Karpas-422 (cell line): ENCODE measurements at places on chromosomes 7 and 10. TPM values are rescaled to one million over a fixed set of nuclear protein-coding genes. Genes with fewer than 3 reads are reported as not detected.

UCMA gene
- total RNA-seq: 0.63 TPM in 1 of 2 replicates, not detected in the other

IKZF1 gene
- total RNA-seq: 117 and 118 TPM in 2 replicates

MMD2 gene
- not detected in 2 replicates for total RNA-seq

GNG11 gene
- not detected in 2 replicates for total RNA-seq

INHBA gene
- not detected in 2 replicates for total RNA-seq

KAZALD1 gene
- 21.5 and 50.1 TPM in 2 replicates for total RNA-seq

ZCWPW1 gene
- 3.0 and 8.8 TPM in 2 replicates for total RNA-seq

HOXA6 gene
- 3.4 and 8.4 TPM in 2 replicates for total RNA-seq

FBXL13 gene
- 4.2 and 5.0 TPM in 2 replicates for total RNA-seq

NKX1-2 gene
- not detected in 2 replicates for total RNA-seq

ASB10 gene
- total RNA-seq: not detected in 2 replicates

DNA sequence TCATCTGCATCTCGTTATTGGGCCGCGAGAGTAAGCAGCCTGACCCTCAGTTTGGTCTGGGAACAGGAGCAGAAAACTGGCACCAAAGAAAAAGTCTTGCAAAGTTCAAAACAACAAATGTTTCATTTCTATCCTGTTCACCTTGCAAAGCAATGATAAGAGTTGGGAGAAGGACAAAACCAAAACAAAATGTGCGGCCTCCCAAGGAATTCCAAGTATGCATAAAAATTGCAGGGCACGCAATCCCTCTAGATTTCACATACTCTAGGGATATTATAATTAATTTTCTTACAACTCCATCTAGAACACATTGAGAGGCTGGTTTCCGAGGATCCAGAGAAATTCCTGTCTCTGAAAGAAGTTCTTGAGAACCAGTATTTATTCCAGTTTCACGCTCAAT, 20.1 kb downstream of the CHUK start:
- no peak for DNase-seq

GRCh38 chr7:2248984-2249694, 7.1 kb downstream of the NUDT1 start:
- DNase-seq: no peak

DNA sequence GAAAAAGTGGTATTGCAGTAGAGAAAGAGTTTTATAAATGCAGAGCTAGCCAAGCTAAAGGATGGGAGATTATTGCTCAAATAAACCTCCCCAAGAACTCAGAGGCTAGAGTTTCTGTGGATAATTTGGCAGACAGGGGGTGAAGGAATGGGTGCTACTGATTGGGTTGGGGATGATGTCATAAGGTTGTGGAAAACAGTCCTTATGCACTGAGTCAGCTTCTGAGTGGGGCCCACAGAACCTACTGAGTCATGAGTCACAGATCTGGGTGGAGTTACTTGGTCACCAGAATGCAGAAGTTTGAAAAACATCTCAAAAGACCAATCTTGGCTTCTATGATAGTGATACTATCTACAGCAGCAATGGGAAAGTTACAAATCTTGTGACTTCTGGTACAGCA, 1146.7 kb downstream of the TYW1 start:
- DNase-seq: no peak

DNA sequence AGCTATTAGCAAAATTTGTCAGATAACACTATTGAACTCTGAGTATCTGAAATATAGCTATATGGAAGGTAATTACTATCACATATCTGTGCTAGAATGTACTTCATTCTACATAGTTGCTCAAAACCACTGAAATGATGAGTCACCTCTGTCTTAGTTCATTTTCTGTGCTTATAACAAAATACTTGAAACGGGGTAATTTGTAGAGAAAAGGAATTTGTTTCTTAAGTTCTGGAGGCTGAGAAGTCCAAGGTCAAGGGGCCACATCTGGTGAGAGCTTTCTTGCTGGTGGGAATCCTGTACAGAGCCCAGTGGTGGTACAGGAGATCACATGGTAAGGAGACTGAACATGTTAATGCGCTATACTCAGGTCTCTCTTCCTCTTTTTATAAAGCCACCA, 41.9 kb upstream of the TNKS2 start:
- no peak for DNase-seq

DNA sequence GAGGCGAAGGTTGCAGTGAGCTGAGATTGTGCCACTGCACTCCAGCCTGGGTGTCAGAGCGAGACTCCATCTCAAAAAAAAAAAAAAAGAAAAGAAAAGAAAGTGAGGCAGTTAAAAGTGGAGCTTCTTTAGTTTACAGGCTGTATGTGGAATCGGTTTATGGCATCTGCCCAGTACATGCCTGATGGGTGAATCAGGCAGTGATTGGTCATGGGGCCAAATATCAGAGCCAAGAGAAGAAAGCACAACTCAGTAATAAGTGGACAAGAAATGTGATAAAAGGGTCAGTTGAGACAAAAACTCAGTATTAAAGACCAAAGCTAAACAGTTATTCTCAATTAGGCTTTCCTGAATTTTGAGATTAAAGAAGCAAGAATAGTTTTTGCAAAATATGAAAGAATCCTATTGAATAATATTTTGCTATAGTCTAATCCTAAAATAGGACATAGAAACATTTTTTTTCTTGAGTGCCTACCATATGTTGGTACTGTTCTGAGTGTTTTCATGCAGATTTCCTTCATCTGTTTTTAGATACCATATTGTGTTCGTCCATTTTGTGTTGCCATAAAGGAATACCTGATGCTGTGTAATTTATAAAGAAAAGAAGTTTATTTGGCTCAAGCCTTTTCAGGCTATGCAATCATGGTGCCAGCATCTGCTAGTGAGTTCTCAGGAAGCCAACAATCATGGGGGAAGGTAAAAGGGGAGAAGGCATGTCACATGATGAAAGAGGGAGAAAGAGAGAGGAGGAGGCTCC, 14.4 kb downstream of the CDC14C start:
- DNase-seq: no peak

DNA sequence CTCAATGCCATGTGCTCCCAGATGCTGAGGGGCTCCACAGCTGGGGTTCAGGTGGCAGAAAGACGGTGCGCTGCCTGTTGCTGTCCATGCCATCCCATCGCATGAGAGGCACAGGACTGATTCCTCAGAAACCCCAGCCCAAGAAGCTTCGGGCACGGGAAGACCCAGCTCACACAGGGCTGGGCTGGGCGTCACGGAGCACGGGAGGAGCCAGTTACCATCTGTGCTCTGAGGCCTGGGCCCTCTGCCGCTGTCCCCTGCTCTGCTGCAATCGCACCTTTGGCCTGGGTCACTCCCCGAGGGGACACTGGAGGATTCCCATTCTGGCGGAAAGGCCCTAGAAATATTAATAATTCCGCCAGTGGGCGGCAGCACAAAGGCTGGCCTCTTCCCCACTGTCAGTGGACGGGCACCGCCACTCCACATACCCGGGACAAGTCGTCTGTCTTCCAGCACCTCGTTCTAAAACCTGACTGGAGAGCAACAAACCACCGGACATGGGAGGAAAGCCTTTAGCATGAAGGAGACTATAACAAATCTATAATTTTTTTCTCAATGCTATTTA, 92.1 kb downstream of the PIP4K2A start:
- DNase-seq: no peak

- DNase-seq: no peak
These were observed 12.7 kb upstream of the KLF6 start for GRCh38 chr10:3797750-3798149.

DNA sequence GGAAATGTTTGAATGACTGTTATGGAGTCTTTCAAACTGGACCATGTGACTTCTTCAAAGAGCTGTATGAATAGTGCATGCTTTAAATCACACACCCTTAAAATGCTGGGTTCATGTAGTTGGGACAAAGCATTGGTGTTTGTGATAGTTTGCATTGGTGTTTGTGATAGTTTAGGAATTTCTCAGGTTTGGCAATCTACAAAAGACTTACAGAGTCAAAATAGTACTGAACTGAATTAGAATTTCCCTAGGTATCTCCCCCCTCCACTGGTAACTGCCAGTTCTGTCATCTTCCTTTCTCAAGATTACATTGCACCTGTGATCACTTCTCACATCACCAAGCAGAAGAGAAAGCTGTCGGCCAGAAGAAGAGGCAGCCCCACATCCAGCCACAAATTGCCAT, 261.1 kb downstream of the GATA3 start:
- no peak for DNase-seq

- DNase-seq: no peak
These were observed 117.8 kb downstream of the WDR37 start for GRCh38 chr10:1174022-1174421.

- DNase-seq: no peak
These were observed 314.9 kb upstream of the AUTS2 start for GRCh38 chr7:69283421-69283820.

GRCh38 chr10:73819513-73820093, 8.2 kb upstream of the NDST2 start:
- DNase-seq: no peak

- peak; percentile 77 for DNase-seq
These were observed 59.4 kb downstream of the CUZD1 start for GRCh38 chr10:122786269-122786668.

DNA sequence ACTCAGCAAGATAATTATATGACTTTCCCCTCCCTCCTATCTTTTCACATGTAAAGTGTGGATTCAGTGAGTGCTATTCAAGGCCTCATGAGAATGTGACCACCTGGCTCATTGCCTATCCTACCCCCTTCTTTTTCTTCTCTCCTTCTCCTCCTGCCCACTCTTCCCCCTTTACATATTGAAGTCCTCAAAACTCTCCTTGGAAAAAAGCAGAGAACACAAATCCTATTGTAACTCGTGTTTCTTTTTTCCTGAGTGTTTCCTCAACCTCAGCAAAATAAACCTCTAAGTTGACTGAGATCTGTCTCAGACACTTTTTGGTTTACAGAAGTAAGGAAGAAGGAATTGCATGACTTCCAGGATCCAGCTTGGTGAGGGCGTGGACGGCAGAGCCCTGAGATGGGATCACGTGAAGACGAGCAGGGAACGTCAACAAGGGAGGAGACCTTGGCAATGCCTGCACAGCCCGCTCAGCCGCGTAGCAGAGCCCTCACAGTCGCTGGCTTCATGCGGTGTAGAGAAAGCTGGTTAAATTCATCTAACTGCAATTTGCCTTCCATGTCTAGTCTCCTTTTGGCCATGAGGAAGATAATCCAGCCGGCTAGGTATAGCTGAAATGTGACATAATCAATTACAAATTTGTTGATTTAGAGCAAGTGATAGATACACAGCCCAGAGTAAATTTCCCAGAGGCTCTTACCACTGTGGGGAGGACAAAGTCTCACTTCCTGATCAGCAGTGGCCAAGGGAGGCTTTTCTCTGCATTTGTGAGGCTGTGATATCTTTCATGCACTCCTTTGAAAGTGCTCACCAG, 75.7 kb downstream of the LYZL2 start:
- no peak for DNase-seq

- no peak for DNase-seq
These were observed 138.2 kb upstream of the ADO start for GRCh38 chr10:62666275-62666674.

DNA sequence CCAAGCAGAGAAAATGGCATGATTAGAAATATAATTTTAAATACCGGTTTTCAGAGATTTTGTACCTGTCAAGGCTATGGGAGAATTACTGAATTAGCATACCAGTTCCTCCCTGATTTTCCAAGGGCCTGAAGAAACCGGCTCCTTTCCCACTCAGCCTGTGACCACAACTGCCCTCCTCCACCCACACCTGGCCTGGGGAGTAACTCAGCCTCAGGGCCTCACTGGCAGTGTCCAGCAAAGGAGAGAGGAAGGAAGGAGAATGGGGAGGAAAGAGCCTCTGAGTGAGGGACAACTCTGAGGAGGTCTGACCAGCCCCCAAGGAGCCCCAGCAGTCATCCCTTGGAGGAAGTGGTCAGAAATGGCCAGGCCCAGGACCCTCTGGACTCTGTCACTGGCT, 98.0 kb upstream of the LYZL2 start:
- DNase-seq: no peak

DNA sequence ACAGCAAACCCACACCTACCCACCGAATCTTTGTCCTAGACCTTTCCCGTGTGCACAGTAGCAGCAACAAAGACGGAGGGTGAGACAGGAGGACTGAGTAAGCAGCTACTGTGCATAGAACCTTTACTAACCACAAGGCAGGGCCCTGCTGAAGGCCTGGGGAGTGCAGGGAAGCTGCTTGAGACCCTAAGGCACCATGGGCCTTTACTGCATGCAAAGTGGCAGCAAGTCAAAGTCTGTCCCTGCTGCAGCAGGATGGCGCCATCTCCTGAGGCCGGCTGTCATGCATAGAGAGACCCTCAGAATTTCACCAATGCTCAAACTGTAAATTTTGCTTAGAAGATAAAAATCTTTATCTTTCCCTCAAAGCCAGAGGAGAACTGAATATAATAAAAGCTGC, 610.5 kb downstream of the ACTR3B start:
- DNase-seq: peak; percentile 41

- peak; percentile 77 for DNase-seq
These were observed 20.5 kb upstream of the PITRM1 start for GRCh38 chr10:3192856-3193635.

GRCh38 chr10:124000792-124001201, 92.6 kb downstream of the CHST15 start:
- DNase-seq: no peak

DNA sequence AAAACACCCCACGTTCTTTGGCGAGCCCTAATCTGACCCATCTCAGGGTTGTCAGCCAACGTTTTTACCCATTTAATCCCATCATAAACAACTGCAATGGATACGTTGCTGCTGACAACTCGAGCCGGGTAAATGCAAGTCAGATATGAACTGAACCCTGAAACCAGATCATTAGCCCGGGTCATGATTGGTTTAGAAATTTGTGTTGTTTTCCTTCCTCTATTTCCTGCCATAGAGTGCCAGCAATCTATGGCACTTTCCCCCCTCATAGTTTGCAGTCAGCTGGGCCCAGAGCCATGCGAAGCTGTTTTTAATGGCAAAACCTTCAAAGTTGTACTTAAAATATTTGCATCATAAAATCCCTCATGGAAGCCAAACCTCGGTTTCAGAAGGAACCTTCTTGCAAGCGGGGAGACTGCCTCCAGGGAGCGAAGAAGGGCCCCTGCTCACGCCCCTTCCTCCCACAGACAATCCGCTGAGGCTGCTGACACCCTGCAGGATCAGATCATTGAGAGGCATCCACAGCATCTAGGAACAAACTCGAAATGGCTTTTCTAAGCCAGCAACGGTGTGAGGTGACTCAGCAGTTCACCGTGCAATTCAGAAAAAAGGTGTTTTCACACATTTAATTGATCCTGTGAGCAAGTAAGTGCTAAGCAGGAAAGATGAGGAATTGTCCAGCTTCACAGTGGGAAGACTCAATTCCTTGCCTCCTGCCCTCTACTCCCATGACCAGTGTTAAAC, 710.1 kb downstream of the PARD3 start:
- DNase-seq: no peak

DNA sequence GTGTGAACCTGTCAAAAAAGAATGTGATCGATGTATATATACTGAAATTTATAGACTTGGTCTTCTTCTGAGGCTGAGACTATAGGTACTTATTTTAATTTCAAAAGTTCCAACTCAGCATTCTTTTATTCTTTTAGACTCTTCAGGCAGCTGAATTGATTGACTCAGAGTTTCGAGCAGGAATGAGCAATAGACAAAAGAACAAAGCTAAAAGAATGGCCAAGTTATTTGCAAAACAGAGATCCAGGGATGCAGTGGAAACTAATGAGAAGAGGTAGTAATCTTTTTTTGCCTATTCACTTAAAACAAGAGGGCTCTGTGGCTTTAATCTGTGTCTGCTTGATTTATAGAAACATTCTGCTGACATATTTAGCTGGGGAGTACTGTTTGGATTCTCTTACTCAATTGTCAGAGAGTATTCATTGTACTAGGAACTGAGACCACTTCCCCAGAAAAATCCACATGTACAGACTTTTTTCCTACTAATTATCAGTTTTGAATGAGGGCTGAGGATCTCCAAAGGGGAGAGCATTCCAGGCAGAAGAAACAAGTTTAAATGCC, 30.1 kb downstream of the BTAF1 start:
- no peak for DNase-seq

- no peak for DNase-seq
These were observed 8.4 kb downstream of the LHPP start for GRCh38 chr10:124469956-124470484.
